ENCODE measurements at places on chromosomes 1 and 21. TPM values are rescaled to one million over a fixed set of nuclear protein-coding genes. Genes with fewer than 3 reads are reported as not detected.
A peak's percentile ranks its signal among the peaks of the same experiment; 100 is the strongest.

Gene TAL1
- total RNA-seq, result not detected

Gene TLCD4
- total RNA-seq, result 11.2 TPM

Gene FAAP20
- 97.1 TPM for total RNA-seq

GRCh38 chr21:24197923-24198322 is 1409.4 kb downstream of the MRPL39 start:
- DNase-seq, result no peak

- no peak for DNase-seq
These were observed 9.4 kb downstream of the CR1L start for GRCh38 chr1:207654320-207654719.

Gene CELF3
- not detected for total RNA-seq

GRCh38 chr1:1026599-1027413 is 6.9 kb downstream of the AGRN start:
- no peak for DNase-seq

Gene HSD3B2
- total RNA-seq, result not detected

- DNase-seq, result peak; percentile 71
These were observed 709 bp upstream of the SLC41A1 start for GRCh38 chr1:205813755-205814058.

Gene APOBEC4
- not detected for total RNA-seq

GRCh38 chr1:66984491-66984890 is 59.7 kb downstream of the MIER1 start:
- DNase-seq, result no peak

DNA sequence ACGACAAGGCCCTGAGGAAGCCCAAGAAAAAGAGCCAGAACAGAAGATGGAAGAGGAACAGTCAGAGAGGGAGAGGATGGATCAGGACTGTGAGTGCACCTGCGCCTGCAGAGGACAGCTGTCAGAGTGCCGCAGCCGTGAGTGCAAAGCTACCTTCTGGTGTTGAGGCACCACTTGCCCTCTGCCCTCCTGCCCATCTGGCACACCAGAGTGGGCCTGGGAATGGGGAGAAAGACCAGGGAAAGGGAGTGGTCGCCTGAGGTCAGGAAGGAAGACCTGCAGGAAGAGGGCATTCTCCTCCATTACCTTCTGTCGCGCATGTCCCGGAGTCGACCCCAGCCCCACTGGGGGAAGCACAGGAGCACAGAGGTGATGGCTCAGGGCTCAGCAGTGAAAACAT is 26.2 kb downstream of the VASH2 start:
- no peak for DNase-seq

DNA sequence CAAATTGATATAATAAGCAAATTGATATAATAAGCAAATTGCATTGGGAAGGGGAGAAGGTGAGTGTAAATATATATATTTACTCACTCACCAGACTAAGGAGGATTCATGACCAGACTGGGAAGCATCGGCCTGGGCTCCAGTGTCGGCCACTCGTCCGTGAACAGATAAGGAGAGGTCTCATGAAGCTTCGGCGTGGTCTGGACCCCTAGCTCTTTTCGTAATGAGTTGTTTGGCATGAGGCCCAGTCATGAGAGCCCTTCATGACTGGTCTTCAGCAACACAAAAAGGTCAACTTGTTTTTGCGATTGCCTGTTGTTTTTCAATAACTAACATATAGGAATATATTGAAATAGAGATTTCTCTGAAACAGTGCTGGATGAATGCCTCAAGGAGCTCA is 222.9 kb upstream of the KCNK2 start:
- DNase-seq, result no peak

Gene PEAR1
- total RNA-seq, result 12.2 TPM

Gene LCE2B
- not detected for total RNA-seq

- no peak for DNase-seq
These were observed 185.9 kb downstream of the TPR start for GRCh38 chr1:186189156-186189555.

Gene AMPD1
- total RNA-seq, result not detected

DNA sequence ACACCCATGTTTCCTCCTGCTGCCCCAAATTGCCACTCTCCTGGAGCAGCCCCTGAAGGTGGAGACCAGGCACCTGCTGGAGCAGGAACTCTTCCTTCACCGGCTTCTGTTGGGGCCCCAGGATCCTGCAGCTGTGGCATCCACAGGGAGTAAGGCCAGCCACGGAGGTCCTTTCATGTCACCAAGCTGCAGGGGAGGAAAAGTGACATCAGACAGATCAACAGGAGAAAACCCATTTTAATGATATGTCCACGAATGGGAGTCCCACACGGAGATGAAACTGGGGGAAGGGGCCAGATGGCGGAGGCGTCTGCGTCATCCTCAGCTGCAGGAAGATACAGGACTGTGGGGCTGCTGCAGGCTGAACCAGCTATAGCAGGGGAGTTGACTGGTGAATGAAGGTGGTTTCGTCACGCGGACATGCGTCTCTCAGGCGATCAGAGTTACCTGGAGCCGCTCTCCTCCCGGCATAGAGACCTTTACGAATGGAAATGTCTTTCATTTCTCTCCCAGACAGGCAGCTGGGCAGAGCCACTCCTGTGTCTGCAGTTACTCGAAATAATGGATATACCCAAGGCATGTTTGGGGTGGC is 9.9 kb downstream of the TP73 start:
- DNase-seq, result no peak

GRCh38 chr1:109243860-109244552 is 5.3 kb upstream of the CELSR2 start:
- no peak for DNase-seq

- no peak for DNase-seq
These were observed 317.6 kb upstream of the PROX1 start for GRCh38 chr1:213669964-213670691.

- DNase-seq, result no peak
These were observed 230.8 kb downstream of the NEGR1 start for GRCh38 chr1:72051538-72051937.

- peak; percentile 91 for DNase-seq
These were observed 14.0 kb downstream of the ETS2 start for GRCh38 chr21:38819719-38820159.

DNA sequence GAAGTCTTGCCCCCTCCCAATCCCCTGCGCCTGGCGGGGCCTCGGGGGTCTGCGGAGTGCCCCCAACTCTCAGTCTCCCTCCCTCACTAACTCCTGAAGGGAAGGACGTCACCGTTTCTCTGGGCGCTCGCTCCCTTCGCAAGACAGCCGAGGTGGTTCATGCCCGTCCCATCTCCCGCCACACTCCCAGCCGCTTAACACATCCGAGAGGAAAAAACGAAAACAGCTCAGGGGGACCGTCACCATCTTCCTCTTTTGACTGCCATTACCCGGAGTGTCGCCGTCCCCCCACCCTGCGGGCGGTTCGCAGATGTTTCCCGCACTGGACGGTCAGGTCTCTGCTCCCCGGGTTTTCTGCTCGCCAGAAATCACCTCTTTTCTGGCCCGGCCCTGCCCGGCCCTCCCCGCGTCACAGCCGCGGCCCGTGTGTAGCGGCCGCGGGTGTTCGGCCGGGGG is 532 bp downstream of the ERO1B start:
- DNase-seq, result no peak

Gene PTPN22
- not detected for total RNA-seq

Gene CACHD1
- total RNA-seq, result 3.8 TPM

Gene KMO
- not detected for total RNA-seq

DNA sequence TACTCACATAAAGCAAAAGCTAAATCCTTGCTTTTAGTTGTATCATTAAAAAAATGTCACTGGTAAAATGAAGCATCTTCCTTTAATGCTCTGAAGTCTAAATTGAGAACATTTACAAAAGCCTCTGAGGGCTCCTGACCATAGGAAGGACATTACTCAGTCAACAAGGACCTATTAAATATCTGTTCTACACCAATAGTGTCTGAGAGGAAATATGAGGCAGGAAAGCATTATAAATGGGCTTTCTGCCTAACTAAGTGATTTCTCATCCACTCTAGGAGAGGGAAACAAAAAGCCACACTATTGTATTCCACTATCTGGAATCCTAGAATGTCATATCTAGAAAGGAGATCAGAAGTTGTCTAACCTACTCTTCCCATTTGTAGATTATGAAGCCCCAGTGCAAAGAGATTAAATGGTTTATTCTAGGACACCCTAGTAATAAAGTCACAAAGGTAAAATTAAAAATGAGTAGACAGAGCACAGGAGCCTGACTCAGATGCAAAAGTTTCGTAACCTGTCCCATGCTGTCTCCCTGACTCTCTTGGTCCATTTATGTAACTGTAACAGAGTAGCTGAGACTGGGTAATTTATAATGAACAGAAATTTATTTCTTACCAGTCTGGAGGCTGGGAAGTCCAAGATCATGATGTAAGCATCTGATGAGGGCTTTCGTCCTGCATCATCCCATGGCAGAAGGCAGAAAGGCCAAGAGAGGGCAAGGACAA is 17.6 kb downstream of the RGS1 start:
- no peak for DNase-seq

Gene BATF3
- total RNA-seq, result 0.50 TPM

Gene TMEM51
- total RNA-seq, result 11.7 TPM

GRCh38 chr1:159187033-159187432 is 15.6 kb downstream of the CADM3 start:
- DNase-seq, result no peak

DNA sequence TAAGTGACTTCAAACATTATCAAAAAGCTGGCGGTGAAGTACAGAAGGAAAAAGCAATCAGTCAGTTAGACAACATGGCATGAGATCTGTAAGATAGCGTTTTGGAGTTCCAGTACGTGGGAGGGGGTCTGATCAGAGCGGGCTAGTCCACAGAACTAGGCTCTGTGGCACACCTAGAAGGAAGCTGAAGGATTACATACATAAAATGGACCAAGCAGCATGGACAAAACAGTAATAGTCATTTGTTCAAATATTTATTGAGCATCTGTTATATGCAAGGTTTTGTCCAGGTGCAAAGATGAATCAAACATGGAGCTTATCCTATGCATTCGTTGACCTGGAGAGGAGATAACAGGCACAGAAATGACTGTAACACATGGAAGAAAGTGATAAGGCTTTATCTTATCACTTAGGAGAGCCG is 22.9 kb upstream of the PLA2G2E start:
- no peak for DNase-seq

Gene PDZK1IP1
- 8.5 TPM for total RNA-seq

- DNase-seq, result no peak
These were observed 69.7 kb upstream of the IPO9 start for GRCh38 chr1:201759194-201759815.

DNA sequence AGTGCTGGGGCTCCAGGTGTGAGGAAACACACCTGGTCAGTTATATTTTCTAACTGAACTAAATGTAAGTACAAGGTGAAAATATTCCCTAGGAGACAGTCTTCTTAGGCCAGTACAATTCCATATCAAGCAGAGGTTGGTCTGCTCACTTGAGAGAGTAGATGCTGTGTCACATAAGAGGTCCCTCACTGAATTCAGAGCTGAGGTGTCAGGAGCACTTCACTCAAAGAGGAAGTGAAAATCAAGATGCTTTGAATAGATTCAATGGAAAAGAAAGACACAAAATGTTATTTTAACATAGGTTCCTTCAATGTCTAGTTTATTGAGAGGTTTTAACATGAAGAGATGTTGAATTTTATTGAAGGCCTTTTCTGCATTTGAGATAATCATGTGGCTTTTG is 4.3 kb upstream of the FCRL3 start:
- DNase-seq, result no peak

GRCh38 chr1:85137660-85138059 is 63.2 kb downstream of the SYDE2 start:
- no peak for DNase-seq

Gene DNAI4
- total RNA-seq, result 12.6 TPM

Gene ZBTB48
- 25.5 TPM for total RNA-seq

Gene LDLRAD2
- not detected for total RNA-seq

DNA sequence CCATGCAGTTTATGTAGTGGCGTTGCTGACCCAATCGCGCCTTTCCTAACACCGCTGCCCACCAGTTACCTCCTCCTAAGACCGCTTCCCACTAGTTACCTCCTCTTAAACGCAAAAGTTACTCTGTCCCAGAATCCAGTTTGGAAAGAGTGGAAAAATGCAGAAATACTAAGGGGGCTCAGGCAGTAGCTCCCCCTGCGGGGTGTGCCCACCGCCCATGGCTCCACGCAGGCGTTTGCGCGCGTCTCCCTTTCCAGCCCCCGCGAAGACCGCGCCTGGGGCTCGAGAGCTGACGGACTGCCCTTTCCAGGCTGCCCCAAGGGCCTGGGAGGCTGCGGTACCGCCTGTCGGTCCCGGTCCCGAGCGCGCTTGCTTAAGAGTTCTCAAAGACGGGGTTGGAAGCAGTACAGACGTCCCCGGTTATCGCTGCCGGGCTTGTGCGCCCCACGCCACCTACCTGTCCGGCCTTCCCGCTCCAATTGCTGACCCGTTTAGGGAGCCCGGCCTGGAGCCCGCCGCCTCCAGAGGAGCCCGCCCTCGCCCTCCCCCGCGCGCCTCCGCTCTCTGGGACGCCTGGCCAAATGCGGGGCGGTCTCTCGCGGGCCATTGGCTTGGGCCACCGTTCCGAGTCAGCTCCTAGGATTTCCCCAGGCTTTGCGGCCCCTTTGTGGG is 414.1 kb upstream of the ESRRG start:
- no peak for DNase-seq

Gene SPRR1B
- not detected for total RNA-seq

Gene FCRL3
- not detected for total RNA-seq

DNA sequence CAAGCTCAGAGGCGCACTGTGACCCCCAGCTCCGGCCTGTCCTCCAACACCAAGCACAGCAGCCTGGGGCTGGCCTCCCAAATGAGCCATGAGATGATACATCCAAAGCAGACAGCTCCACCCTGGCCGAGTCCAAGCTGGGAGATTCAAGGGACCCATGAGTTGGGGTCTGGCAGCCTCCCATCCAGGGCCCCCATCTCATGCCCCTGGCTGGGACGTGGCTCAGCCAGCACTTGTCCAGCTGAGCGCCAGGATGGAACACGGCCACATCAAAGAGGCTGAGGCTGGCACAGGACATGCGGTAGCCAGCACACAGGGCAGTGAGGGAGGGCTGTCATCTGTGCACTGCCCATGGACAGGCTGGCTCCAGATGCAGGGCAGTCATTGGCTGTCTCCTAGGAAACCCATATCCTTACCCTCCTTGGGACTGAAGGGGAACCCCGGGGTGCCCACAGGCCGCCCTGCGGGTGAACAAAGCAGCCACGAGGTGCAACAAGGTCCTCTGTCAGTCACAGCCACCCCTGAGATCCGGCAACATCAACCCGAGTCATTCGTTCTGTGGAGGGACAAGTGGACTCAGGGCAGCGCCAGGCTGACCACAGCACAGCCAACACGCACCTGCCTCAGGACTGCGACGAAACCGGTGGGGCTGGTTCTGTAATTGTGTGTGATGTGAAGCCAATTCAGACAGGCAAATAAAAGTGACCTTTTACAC is 29.1 kb downstream of the SLC19A1 start:
- DNase-seq, result peak; percentile 86

Gene PTCH2
- 0.83 TPM for total RNA-seq

GRCh38 chr1:34358636-34359035 is 181.9 kb downstream of the C1orf94 start:
- DNase-seq, result no peak

Gene XCL1
- not detected for total RNA-seq

Gene ELF3
- 318 TPM for total RNA-seq

Gene KIF21B
- total RNA-seq, result 3.7 TPM

DNA sequence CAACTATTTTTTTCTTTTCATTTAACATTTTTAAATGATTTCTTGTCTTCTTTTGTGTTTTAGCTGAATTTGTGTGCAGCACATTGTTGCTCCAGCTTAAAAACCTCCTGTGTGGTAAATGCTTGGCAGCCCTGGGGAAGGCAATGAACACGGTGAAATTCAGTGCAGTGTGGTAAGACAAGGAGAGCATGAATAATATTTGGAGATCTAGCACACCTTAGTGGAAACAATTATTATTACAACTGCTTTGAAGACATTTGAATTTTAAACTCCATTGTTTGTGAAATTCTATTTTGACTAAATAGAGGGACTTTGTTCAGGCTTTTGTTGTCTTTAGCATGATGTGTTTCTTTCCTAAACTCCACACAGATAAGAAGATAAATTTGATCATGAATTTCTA is 242.6 kb upstream of the CXADR start:
- DNase-seq, result peak; percentile 34
